ENCODE measurements at places on chromosomes 1 and 21.

GRCh38 chr1:203177470-203178039 is 1.9 kb upstream of the MYBPH start:
- peak; percentile 70 for DNase-seq

GRCh38 chr1:185016880-185017279 is 28.5 kb upstream of the RNF2 start:
- DNase-seq, result no peak

DNA sequence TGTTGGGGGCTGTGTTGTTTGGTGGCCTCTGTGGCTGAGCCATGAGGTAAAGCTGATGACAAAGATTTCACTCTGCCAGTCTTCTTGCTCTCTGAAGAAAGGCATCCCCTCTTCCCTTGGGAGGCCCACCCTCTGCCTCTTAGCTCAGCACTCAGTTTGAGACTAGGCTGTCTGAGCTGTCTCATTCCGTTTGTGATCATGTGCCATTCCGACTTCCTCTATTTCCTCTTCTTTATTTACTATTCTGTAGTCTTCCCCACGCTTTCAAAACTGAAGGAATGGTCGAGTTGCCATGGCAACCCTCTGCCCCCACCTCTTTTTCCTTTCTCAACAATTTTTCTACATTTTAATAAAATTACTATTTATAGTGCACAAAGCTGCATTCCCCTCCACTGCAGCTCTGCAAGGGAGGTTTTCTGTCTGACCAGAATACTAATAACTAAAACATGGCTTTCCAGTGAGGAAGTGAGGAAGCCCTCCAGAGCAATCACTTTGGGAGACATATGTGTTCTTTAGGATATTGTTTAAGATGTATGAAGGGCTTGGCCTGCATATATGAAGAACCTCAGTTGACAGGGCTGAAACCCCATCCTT is 30.8 kb downstream of the KCNA3 start:
- no peak for DNase-seq

- DNase-seq, result no peak
These were observed 21.5 kb downstream of the PADI2 start for GRCh38 chr1:17097787-17098186.

DNA sequence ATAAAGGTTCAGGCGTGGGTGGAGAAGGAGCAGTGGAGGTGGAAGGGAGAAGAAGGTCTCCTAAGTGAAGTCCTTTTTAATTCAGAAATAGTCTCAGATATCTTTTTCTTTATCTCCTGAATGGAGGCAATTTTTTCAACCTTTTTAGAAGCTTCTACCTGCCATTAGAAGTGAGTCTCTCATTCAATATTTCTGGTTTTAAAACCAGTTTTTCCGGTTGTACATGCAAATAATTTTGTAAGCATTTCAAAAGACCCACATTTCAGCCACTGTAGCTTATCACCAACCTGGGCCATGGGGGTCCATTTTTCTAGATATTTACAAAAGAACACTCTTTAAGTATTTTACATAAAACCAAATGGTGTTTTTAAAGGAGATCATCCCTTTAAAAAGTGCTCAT is 1280.2 kb downstream of the NCAM2 start:
- no peak for DNase-seq

DNA sequence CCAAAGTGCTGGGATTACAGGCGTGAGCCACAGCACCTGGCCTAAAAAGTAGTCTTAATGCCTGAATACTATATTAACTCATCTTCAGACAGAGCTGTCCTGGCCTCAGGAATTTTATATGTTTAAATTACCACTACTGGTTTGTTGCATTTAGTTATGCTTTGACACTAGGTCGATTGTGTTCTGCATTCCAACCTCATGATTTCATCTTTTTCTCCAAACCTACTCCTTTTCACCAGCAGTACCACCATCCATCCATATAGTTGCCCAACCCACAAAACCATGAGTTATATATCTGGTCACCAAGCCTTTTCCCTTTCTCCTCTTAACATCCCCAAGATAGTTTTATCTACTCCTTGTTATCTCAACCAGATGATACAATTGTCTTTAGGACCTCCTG is 22.6 kb downstream of the FMO5 start:
- no peak for DNase-seq

GRCh38 chr21:28719723-28720122 is 273.0 kb downstream of the LTN1 start:
- DNase-seq, result no peak

- DNase-seq, result no peak
These were observed 239.9 kb downstream of the DPYD start for GRCh38 chr1:97680894-97681293.

DNA sequence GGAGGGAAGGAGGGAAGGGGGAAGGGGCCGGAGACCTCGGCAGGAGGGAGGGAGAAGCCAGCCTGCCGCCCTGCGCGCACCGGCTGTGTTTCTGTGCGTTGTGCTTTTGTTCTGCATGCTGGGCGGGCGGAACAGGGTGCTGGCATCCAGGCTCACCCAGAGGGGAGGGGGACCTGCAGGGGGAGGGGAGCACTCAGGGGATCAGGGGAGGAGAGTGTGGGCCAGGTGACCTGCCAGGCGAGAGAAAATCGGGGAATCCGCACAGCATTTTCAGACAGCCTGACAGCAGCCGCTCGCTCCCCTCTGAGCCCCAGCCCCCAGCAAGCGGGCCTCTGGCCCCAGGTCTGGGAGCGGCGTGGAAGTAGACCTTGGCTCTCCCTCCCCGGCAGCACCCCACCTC is 54.7 kb downstream of the RIPK4 start:
- no peak for DNase-seq

DNA sequence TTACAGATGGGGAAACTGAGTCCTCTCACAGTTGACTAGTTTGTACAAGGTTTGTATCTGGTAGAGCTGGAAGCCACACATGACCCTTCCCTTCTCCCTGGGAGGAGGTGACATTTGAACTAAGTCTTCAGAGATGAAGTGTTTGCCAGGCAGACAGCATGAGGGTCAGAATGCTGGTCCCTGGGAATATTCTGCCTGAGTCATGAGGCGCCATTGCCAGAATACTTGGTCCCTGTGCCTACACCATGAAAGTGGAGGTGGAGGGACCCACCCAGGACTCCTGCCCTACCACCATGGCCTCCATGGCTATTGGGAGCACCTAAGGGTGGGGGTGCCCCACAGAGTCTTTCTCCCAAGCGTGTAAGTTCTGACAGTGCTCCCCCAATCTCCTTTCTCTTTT is 7.0 kb downstream of the RPS6KA1 start:
- no peak for DNase-seq

- no peak for DNase-seq
These were observed 61.4 kb upstream of the FMN2 start for GRCh38 chr1:240030236-240030635.

DNA sequence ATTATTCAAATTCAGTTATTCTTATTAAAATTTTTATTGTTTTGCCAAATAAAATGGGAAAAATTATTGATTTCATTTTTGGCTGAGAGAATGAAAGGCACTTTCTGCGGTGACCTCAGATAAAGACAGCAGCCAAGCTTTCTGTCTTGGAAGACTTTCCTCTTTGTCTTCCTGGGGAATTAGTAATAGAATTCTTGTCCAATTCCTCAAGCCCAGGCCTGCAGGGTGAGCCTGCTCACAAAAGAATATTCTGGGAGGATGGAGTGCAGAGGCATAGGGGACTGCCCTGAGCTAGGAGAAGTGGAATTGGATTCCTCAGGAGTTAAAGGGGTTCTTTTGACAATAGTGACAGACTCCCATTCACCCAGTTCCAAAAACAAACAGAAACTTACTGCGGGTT is 614.5 kb upstream of the ADGRL2 start:
- peak; percentile 8 for DNase-seq

GRCh38 chr1:218646288-218646687 is 301.2 kb downstream of the TGFB2 start:
- no peak for DNase-seq

- no peak for DNase-seq
These were observed 29.3 kb downstream of the PRKCZ start for GRCh38 chr1:2079396-2080085.

DNA sequence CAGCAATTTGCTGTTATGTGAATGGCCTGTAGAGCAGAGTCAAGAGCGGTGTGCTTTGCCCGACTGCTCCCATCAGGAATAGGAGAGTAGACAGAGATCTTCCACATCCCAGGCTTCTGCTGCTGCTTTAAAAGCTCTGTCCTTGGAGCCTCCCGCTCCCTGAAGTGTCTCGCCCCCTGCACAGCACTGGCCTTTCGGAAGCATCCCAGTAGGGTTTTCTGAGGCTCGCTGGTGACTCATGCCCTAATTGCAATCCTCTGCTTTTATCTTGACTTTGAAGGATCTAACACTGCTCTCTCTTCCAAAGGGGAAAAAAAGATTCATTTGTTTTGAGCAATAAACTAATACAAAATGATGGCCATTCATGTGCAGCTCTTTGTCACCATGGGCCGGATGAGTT is 13.3 kb upstream of the CD101 start:
- no peak for DNase-seq

GRCh38 chr1:183506561-183506960 is 34.3 kb downstream of the SMG7 start:
- DNase-seq, result no peak

- DNase-seq, result peak; percentile 68
These were observed at the start of gene DDR2 for GRCh38 chr1:162632217-162632666. Gene DDR2 (plus strand): TSS chr1:162632464. CDS start chr1:162719064, 86,600 bp downstream.

GRCh38 chr1:38129971-38130370 is 83.4 kb upstream of the POU3F1 start:
- no peak for DNase-seq

DNA sequence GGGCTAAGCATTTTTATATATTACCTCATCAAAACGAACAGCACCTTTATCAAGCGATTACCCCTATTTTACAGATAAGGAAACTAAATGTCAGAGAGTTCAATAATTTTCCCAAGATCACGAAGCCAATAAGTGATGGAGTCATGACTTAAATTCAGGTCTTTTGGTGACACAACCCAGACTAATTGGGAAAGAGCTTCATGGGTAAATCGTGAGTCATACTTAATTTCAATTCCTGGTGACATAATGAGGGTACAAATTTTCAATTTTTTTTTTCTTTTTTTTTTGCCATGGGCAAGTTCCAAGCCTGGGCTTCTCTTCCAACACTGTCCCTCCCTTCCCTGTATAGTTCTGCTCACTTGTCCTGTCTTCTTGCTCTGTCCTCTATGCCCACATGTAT is 30.1 kb upstream of the IL10 start:
- DNase-seq, result no peak

DNA sequence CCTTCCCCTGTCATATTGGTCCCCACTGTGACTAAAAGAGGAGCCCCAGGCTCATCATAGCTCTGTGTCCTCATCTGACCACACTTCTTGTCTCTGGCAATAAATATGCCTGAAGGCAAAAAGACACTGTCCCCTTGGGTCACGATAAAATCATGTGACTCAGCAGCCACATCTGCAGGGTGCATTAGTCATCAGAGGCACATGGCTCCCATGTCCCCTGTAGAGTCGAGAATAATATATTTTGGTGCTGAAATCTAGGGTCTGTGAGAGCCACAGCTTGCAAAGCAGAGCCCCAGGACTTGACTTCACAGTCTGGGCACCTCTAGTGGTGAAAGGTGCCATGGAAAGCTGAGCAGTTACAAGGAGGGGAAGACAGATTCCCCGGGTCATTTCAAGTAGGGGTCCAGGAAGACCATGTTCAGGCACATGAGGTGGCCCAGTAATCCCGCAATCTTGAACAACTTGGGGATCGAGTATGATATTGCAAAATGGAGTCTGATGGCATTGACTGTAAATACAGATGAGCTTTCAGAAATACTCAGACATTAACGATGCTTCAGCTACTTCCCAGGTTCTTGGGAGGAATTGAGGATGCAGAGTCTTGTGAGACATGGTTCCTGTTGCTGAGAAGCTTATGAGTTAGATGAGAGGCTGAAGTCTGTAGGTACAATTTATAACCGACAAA is 68.6 kb downstream of the SLC35F3 start:
- no peak for DNase-seq

GRCh38 chr21:35825370-35826353 is 234.7 kb downstream of the SETD4 start:
- no peak for DNase-seq

GRCh38 chr1:53766831-53767405 is 28.0 kb upstream of the GLIS1 start:
- DNase-seq, result peak; percentile 27

GRCh38 chr1:61077676-61078541 is 4.5 kb upstream of the NFIA start:
- peak; percentile 96 for DNase-seq

- DNase-seq, result no peak
These were observed 21.8 kb upstream of the LHX4 start for GRCh38 chr1:180208264-180208663.

DNA sequence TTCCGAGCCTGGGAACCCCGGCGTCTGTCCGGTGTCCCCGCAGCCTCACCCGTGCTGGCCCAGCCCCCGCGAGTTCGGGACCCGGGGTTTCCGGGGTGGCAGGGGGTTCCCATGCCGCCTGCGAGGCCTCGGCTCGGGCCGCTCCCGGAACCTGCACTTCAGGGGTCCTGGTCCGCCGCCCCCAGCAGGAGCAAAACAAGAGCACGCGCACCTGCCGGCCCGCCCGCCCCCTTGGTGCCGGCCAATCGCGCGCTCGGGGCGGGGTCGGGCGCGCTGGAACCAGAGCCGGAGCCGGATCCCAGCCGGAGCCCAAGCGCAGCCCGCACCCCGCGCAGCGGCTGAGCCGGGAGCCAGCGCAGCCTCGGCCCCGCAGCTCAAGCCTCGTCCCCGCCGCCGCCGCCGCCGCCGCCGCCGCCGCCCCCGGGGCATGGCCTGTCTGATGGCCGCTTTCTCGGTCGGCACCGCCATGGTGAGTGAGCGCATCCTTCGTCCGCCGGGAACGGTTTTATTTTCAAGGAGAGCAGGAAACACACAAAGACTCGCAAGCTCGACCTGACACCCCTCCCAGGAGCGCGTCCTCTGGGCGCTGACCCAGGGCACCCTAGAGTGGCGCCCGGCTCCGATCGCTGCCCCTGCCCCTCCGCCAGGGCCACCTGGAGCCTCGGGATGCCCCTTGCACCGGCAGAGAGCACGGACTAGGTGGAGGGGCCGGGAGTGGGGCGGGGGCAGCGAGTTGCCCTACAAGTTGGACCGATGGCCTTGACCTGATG is at the start of gene ABCG1:
TSS of gene ABCG1 (plus strand) at position 305 of the 770 bp plus-strand sequence. CDS start at position 428, 123 bp downstream.
- DNase-seq, result peak; percentile 52

DNA sequence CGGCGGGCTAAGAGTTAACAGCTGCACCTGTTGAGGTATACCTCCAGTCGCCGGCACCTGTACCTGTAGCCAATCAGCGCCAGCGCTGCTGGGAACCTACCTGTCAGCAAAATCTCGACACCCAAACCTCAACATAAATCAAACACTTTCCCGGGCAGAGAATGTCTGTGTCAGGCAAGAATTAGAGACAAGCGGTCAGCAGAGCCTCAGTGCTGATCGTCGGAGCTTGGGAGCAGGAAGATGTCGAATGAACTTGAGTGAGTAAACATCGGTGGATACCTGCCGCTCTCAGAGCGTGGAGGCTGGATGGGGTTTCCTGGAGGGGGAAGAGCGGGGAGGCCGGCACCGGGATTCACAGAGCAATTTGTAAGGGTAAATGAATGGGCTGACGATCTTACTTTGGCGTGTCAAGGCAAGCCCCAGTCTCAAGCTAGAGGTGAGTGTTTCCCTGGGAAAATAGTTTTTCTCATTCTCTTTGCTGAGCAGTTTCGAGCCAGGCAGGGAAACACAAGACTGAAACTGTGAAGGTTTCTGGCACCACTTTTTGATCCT is at the start of gene GRHL3:
TSS of gene GRHL3 (plus strand) at position 46 of the 552 bp plus-strand sequence. CDS start at position 241, 195 bp downstream.
- DNase-seq, result no peak
